ENCODE measurements at places on chromosomes 12 and 14. TPM values are rescaled to one million over a fixed set of nuclear protein-coding genes. Genes with fewer than 3 reads are reported as not detected.

- DNase-seq = no peak
Observed at GRCh38 chr14:50070230-50070629, 46.1 kb downstream of the VCPKMT start.

DNA sequence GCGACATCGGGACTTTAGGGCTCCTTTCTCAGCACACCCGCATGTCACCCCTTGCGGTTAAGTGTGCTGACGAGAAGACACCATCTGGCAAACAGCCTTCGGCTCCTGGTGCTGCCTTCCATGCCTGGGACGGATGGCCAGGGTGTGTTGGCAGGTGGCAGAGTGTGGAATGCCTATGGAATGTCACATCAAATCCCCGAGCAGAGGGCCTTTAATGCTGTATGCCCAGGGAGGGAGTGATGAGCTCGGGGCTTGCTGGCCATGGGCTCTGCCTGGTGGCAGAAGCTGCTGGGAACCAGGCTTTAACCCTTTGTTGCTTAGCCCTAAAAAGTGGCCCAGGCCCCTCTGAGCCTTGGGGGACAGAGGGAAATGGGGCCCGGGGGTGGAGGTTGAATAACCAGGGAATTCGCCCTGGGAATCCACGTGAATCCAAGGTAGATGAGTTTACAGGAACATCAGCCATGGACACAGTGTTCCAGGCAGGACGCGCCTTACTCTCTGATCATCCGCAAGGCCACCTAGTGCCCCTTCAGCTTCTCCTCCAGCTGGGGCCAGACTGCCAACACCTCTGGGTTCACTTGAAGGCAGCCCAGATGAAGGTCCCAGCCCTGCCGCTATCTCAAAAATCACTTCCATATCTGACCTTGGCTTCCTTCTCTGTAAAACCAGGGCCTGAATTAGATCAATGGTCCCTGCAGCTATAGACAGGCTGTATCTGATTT, 17.4 kb downstream of the FAM181A start:
- DNase-seq = no peak

CLEC6A gene
- not detected for total RNA-seq

LRTM2 gene
- total RNA-seq = not detected

DNA sequence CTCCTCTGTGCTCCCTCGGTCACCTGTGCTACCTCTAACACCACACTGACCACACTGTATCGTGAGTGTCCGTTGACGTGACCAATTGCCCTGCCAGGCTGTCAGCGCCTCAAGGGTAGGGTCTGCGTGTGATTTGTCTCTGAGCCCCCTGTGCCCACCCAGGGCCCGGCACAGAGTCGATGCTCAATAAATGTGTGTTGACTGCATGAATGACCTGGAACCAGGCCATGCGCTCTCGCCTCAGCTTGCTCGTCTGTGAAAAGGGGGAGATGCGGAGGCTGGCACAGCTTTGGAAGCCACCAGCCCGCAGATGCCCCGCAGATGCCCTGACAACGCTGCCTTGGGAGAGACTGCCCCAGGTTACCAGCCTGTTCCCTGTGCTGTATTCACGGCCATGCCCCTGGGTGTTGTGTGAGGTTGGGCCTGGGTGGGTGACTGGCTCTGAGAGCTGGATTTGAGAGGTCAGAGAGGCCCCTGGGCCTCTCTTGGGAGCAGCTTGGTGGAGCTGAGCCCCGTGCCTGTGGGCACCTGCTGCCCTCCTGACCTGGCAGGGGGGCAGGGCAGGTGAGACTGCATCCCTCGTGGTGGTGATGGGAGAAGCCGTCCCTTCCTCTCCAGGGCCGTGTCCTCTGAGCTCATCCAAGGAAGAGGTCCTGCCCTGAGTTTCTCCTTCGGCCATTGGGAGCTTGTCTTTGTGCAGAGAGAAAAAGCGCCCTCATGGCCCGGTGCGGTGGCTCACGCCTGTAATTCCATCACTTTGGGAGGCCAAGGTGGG, 43.2 kb downstream of the CYP46A1 start:
- peak; percentile 42 for DNase-seq

- DNase-seq = no peak
Observed at GRCh38 chr14:93231129-93231979, 24.3 kb downstream of the UBR7 start.

DNA sequence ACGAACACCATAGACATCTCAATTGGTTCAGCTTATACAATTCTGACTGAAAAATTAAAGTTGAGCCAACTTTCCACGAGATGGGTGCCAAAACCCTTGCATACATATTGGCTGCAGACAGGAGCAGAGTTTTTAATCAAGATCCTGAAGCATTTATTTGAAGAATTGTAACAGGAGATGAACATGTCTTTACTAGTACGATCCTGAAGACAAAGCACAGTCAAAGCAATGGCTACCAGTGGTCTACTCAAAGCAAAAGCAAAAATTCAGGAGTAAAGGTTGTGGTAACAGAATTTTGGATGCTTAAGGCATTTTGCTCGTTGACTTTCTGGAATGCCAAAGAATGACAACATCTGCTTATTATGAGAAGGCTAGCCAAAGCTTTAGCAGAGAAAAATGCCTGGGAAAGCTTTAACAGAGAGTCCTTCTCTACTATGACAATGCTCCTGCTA, 20.7 kb downstream of the ZDHHC17 start:
- DNase-seq = no peak

DNA sequence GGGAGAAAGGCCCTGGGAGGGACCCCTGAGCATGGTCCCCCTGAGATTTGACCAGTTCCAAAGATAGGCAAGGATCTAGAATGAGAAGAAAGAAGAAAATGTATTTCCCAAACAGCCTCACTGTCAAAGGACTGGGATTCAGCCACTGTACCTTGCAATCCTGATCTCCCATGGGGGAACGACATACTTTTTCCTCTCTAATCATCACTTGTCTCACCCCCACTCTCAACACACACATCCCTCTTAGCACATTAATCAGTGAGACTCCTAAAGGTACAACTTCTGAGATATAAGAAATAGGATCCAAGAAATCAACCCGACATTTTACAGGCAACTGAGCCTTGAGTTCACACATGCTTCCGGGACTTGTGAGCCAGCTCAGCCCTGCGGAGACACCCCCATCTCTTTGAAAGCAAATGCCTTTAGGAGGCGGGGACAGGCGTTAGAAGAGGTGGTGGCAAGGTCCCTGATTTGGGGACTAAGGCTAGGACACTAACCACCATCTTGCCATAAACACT, 1.4 kb downstream of the MAP3K9 start:
- DNase-seq = no peak

DNA sequence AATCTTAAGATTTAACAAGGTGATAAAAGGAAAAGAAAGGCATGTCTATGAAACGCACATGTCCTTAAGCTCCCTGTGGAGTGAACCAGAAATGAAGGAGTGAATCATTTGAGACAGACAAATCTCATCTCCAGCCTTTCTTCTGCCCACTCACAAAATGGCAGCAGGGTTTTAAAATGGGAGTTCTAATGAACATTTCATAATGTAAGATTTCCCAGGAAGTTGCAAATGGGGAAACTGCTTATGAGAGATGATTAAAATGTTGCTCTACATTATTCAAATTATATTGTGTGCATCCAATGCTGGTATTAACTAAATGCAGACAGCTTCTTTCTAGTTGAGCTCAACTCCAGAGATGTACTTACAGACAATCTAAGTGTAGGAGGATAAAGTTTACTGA, 76.7 kb downstream of the BCAT1 start:
- DNase-seq = no peak

Data from suprapubic skin (tissue), 4 donors.